ENCODE measurements at places on chromosomes 5 and 9.

DNA sequence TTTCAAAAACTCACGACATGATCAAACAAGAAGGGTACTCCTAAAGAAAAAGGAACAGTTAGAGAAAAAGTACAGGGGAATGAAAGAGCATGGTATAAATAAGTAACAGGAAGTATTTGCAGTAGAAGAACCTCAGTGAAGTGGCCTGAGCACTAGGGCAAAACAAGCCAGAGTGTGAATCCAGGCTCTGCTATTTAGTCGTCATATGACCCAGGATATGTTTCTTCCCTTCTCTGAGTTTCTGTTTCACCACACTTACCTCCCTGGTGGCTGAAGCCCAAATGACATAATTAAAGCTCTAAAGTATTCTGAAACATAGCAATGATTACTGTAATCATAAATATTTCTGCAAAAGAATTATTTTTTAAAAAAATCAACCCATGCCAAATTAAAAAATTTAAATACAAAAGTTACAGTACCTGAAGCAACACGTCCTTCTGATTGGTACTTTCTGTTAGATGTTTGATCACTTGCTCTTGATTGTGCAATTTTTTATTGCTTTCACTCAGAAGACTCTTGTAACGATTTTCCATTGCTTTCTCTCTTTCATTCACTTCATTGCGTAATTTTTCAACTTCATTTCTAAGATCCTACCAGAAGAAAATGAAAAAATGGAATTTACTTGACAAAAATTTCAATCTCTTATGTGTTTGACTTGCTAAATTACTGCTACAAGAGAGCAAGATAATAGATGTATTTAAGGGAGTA lies 88.9 kb downstream of the CDK5RAP2 start:
- DNase-seq, result no peak

GRCh38 chr5:73179730-73180129 lies 6.7 kb downstream of the TMEM174 start:
- DNase-seq, result no peak

DNA sequence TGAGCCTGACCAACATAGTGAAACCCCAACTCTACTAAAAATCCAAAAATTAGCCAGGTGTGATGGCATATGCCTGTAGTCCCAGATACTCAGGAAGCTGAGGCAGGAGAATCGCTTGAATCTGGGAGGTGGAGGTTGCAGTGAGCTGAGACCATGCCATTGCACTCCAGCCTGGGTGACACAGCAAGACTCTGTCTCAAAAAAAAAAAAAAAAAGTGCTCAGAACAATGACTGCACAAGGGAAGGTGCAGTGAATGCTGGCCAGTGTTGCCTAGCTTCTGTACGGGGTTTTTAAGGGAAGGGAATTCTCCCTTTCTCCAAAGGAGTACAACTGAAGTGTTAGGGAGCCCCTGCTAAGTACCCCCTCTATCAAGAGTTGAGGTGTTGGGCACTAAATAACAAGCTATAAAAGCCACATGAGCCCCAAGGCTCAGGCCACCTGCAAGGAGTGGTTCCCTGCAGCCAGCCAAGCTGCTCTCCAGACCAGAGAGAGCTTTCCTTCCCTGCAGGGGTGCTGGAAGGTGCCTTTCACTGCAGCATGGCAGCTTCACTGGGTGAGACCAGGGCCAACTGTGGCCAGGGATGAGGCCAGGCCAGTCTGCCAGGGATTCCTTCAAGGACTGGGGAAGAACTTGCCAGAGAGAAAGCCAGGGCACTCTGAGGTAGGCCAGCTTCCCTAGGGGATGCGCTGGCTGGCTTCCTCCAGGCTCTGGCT lies 14.8 kb downstream of the GADD45G start:
- no peak for DNase-seq

DNA sequence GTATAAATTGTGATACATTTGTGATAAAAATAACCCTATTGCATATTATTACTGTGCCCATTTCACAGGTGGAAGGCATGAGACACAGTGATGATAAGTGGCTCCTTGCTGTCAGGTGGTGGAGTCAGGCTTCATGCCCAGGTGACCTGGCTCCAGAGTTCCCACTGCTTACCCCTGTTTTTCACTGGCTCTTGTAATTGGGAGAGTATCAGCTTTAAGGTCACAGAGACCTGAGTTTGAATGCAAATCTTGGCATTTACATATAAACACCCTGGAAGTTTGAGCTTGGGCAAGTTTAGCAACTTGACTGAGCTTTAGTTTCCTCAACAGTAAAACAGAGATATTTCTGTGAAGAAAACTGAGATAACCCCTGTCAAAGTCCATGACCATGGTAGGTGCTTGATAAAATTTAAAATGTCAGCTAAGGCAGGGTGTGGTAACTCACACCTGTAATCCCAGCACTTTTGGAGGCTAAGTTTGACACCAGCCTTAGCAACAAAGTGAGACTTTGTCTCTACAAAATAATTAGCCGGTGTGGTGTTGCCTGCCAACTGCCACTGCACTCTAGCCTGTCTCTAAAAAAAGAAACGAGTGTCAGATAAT lies 29.2 kb downstream of the MAT2B start:
- no peak for DNase-seq

DNA sequence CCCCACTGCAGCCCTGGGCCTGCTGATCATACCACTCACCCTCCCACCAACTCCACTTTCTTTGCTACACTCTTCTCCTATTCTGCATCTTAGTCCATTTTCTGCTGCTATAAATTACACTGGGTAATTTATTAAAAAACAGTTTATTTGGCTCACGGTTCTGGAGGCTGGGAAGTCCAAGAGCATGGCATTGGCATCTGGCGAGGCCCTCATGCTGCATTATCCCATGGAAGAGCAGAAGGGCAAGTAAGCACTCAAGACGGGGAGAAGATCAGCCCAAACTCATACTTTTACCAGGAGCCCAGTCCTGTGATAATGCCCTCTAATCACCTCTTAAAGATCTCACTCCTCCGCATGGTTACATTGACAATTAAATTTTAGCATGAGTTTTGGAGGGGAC lies 9.4 kb downstream of the GLIPR2 start:
- no peak for DNase-seq

- no peak for DNase-seq
Measured at GRCh38 chr9:115250621-115251032, 132.7 kb upstream of the TNC start.

- no peak for DNase-seq
Measured at GRCh38 chr5:83653669-83654068, 67.0 kb downstream of the HAPLN1 start.

DNA sequence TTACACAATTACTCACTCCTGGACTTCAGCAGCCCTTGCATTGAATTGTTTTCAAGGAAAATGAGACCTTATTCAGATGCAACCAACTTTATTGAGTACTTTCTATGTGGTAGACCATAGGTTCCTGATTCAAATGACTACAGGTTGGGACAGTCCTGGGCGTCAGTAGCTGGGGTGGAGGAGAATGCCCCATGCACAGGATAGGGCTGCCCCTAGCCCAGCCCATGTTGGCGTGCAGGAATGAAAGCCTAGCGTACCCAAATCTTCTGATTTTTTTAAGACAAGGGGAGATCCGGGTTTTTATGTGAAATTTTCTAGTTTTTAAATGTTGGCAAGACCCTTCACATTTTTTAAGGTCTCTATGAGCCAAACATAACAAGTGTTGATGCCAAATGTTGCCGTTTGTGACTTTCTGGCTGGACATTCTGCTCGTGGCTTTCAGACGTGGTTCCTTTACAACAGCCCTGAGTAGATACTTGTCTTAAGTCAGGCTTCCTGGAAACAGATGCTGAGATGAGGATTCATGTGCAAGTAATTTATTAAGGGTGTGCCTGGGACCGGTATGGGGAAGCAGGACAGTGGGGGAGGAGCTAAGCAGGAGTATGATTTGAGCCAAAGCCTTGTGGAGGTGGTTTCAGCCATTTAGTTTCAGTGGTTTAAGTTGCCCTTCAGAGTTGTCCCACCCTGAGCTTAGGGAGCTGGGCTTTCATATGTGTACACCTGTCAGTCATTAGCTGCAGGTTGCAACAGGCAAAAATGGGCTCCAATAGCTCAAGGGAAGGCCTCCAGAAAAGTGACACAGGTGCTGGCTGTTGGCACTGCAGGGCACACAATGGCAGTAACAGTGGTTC lies 154.1 kb downstream of the NTRK2 start:
- no peak for DNase-seq

GRCh38 chr5:124645396-124645795 lies 101.0 kb downstream of the ZNF608 start:
- no peak for DNase-seq

DNA sequence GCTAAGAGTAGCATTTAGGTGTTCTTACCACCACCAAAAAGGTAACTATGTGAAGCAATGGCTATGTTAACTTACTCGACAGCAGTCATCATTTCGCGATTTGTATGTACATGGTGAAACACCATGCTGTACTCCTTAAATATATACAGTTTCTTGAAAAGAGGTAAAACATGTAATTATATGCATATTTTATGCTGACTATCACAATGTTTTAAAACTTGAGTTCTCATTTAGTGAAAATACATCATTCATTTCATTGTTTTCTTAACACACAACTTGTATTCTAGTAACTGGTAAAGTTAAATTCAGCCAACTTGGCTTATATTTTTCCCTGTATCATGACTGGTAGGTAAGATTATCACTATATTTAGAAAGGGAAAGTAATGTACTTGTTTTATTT lies 189.9 kb downstream of the ADCY2 start:
- no peak for DNase-seq

DNA sequence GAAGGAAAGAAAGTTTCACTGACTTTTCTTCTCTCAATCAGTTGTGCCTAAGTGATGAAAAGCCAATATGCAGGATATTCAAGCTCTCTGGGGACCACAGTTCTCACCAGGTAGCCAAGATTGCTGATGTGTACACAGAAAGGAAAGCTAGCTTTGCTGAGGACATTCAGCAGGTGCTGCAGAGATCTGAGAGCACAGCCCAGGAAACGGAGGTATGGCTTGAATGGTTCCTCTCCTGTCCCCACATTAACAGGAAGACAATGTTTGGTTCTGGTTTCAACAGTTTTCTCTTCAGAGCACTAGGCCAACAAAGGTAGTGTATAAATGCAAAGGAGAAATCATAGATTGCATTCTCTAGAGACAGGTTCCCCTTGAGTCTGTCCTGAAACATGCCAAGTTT lies 69.6 kb downstream of the PTPDC1 start:
- no peak for DNase-seq

DNA sequence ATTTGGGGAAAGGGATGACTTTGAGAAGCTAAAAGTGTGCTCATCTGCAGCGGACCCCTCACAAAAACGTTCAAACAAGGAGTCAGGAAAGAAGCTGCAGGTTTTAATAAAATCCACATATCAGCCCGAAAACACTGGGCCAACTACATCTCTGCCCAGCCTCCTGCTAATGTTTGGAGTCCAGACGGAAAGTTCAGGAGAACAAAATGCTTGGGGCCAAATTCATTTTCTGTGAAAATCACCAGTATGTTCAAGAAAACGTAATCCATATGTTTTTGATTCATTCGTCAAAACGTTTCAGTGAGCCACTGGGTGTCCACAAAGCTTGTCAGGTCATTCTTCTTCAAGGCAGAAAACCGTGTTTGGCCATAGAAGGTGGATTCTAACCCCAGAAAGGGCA lies 87.5 kb upstream of the GAS1 start:
- no peak for DNase-seq

DNA sequence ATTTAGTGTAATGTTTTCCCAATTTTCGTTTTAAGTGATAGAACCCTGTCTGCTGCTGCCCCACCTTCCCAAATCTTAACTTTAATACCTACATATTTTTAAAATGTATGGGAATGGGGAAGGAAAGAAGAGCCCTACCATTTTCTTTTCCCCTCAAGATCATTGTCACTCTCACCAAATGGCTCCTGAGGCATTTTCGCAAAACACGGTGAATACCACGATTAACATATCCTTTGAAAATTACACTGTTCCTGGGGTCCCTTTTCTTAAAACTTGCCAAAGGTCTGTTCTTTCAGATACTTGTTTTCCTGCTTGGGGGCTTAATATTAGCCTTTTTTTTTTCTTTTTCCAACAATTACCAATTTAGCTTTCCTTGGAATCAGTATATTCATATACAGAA lies 36.1 kb downstream of the CERT1 start:
- no peak for DNase-seq

DNA sequence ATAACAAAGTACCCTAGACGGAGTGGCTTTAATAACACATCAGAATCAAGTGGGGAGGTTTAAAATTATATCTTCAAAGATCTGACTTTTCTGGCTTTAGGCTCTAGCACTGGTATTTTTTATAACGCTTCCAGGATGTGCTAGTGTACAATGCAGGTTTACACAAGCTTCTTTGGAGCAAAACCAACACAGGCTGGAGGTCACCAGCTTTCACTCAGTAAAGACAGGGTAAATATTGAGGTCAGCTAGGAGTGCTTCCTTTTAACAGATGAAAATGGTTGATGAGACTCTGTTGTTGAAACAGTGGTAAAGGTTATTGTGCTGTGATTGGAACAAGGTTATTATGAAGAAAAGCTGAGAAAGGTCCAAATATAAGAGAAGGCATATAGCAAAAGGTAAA lies 414.2 kb downstream of the TAF11L14 start:
- DNase-seq, result no peak

All from hematopoietic multipotent progenitor cell treated with erythropoietin and hydrocortisone succinate and interleukin-3 and kit ligand, for 17 days (in vitro differentiated cells).